ENCODE measurements at places on chromosomes 4 and X.

DNA sequence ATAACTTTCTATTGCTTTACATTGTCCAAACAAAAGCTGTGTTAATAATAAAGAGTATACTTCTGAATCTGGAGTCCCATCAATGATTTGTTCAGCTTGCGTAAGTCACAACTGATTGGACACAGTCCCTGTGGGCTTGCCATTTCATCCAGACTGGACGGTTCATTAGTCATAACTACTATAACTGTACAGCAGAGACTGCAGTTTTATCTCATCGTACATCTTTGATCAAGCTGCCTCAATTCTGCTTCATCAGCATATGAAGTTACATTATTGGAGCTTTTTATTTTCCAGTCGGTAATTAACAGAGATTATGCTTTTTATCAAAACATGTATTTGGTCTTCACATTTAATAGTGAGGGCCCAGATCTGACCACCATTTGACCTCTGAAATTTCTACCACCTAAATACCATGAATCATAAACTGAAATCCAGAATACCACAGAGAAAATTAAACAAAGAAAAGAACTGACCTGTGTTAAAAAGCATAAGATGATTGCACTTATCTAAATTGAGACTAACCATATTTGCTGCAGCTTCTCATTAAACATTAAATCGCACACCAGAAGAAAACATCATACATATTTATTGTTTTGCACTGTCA is 12.5 kb upstream of the MAB21L2 start:
- DNase-seq, result no peak

- DNase-seq, result no peak
Observed at GRCh38 chrX:41258871-41259270, 75.1 kb upstream of the DDX3X start.

DNA sequence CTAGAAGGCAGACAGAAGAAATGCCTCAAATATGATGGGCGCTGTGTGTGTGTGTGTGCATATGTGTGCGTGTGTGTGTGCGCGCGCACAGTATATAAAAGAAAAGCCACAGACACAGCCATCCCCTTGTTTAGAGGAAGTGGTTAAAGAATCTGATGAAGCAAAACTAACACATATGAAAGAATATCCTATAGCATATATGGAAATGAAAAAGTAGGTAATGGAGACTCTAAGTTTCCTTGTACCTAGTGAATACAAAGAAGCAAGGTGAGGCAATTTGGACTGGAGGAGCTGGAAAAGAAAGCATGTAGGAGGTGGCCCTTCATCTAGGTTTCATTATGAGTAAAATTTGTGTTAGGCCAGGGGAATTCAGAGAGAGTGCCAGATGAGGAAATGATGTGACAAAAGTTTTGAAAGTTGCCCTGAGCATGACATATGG is 58.6 kb upstream of the MCF2 start:
- no peak for DNase-seq

DNA sequence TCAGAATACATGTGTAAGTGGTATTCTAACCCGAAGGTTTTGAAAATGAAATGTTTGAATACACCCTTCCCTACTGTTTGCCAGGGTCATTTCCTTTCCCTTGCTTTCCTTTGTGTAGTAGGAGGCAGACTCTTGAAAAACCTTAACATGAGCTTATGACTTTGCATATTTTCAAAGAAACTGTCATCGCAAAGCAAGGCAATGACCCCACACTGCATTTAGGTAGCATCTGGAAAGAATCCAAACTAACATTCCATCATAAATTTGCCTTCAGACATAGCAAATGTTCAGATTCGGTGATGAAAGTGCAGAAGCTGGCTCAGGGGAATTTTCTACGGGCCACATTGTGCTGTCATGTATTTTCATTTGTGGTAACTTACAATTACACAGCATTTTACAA is 32.3 kb downstream of the SH2D1A start:
- no peak for DNase-seq

- DNase-seq, result no peak
Observed at GRCh38 chr4:15040916-15041463, 38.7 kb downstream of the CPEB2 start.
